ENCODE measurements at places on chromosomes 7 and 10.

DNA sequence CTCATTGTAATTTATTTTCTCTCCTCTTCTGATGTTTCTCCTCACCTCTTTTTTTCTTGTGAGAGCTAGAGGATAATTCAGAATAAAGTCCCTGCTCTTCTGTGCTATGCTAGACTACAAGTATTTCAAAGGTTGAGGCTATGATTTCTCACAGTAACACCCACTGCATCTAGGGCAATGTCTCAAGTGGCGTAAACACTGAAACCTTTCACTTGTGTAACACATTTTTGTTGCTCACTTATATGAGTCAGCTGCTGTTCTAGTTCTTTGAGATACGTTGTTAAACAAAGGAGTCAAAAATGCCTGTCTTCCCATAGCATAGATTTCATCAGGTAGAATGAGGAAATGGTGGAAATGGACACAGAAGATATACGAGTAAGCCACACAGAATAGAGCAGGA lies 305.1 kb upstream of the PITRM1 start:
- no peak for DNase-seq

DNA sequence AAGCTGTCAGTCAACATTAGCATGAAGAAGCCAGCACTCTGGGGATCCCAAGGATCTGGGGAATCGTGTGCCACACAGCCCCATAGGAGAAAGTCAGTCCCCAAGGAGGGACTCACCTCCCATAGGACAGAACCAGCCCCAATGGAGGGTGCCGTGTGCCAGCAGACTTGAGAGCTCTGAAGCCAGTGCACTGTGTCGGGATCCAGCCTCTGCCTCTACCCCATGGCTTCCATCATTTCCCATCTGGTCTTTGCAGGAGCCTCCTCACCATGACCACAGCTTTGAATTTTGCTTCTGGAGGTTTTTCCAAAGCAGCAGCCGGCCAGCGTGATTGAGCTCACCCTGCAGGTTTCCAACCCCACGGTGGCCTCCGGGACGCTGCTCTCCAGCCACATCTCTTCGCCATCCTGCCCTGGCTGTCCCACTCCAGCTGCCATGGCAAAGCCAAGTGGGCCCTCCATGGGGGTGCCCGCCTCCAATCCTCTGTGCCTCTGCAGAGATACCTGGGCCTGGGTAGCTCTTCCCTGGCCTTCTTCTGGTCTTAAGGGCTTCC lies 171.8 kb upstream of the SHH start:
- DNase-seq = no peak

DNA sequence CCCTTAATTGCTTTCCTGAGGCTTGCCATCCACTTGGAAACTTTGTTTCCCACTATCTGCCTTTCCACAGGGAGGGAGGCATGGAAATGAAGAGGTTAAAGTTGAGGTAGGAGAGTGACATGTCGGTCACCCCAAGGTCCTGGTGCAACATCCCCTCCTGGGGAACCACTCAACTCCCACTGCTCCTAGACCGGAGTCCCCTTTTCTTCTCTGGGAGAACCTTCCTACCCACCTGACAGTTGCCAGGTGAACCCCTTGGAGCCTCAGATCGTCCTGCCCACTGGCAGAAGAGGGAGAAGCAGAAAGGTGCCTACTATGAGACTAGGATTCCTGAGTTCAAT lies 21.7 kb downstream of the IMPDH1 start:
- DNase-seq = no peak

DNA sequence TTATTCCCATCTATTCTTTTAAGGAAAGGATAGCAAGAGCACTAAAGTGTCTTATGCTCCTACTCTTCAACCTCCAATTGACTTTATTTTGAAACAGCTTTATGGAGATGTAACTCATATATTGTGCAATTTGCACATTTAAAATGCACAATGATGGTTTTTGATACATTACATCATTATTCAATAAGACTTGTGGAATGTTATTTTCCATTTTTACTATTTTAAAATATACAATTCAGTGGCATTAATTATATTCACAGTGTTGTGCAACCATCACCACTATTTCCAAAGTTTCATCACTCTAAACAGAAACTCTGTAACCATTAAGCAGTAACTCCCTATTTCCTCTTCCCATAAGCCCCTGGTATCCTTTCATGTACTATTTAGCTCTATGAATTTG lies 489.8 kb downstream of the NEBL start:
- no peak for DNase-seq

- no peak for DNase-seq
Observed at GRCh38 chr10:48799341-48800006, 114.8 kb downstream of the WDFY4 start.

DNA sequence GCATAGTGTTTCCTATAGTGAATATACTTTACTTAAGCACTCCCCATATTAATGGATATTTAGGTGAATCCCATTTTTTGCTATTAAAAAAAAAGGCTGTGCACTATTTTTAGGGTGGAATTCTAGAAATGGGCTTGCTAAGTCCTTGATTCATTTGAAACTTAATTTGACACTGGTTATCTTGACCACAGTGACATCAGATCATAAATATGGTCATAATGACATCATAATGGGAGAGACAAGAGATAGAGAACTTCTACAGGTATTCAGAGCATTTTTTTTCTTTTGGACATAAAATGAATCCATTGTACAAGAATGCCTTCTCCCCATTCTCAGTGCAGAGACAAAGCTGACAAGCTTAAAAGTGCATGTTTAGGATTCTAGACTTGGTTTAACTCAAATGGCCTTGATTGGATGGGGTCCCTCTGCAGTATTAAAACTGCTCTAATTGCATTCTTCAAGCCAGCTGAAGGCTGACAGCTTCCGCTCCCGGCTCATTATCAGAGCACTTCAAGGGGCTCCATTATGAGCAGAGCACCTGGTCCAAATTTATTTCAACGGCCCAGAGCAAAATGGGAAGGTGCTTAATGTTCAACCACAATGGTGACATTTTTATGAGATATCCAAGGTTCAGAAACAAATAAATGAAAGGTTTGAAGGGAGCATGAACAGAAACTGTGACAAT lies 104.8 kb downstream of the JAZF1 start:
- DNase-seq = no peak

DNA sequence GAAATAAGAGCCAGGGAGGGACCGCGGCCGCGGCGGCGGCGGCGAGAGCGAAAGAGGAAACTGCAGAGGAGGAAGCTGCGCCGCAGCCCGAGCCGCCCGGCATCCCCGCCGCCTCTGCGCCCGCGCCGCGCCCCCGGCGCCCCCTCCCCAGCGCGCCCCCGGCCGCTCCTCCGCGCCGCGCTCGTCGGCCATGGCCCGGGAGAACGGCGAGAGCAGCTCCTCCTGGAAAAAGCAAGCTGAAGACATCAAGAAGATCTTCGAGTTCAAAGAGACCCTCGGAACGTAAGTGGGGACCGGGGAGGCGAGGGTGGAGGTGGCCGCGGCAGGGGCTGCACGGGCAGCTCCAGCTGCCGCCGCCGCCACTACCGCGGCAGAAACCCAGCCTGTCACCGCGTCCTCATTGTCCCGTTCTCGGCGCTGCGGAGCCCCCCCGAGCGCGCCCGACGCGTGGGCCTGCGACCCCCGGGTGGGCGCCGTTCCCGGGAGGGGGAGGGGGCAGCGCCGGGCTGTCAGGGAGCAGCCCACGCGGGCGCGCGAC lies 351 bp downstream of the CAMK1D start:
- no peak for DNase-seq

- peak; percentile 18 for DNase-seq
Observed at GRCh38 chr7:32921896-32922295, 30.3 kb upstream of the KBTBD2 start.

GRCh38 chr10:132361581-132362101 lies 29.6 kb downstream of the LRRC27 start:
- DNase-seq = no peak

DNA sequence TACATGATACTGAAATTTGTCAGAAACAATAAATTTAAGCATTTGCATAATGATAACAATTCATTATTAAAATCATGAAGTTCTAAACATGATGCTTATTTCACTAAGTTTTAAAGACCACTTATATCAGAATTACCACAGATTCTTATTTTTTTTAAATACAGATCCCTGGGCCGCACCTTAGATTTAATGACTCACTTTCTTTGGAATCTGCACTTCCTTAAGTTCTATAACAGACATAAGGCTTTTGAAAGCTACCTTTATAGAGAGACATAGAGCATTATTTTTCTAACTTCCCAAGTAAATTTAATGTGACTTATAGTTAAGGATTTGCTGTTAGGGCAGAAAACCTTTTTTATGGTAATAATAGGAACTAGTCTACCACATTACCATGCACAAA lies 214.9 kb downstream of the IPMK start:
- no peak for DNase-seq

DNA sequence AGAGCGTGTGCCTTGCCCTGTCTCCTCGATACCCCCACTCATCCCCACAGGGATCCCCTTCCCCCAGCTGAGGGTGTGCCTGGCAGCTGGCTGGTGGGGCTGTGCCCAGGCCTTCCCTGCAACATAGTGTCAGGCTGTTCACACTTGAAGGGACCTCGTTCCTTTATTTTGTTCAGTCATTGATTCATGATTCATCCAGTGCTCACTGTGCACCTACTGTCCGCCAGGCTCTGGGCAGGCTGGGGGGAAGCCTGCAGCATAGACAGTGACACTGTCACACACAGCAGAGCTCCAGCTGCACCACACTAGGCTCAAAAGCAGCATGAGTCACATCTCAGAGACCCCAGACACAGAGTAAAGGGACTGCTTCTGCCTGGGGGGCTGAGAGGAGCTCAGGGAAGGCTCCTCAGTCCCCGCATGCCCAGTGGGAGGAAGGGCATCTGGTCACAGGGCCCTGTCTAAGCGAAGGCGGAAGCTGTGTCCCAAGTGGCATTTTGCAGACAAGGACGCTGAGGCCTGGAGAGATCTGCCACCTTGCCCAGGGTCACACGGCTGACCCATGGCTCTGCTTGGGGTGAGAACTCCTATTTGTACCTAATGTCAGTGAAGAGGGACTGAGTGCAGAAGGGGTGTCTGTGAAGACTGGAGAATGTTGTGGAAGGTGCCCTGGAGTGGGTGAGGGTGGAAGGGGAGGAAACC lies 27.9 kb downstream of the CDH23 start:
- DNase-seq = no peak

- no peak for DNase-seq
Observed at GRCh38 chr10:4119107-4119506, 334.1 kb upstream of the KLF6 start.

DNA sequence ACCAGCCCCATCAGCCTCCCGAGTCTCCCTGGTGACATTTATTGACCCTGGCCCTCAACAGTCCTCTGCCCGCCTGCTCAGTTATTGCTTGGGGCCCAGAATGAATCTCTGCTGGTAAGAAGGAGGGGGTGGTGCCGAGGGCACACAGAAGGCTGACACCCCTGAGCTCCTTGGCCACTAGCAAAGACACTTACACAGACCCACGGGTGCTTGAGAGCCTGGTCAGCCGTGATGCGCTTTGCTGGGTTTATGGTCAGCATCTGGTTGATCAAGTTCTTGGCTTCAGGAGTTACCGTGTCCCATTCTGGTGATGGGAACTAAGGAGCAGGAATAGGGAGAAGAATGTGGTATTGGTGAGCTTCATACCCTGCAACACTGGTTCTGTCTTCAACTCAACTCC lies 27.3 kb downstream of the CAMK2G start:
- no peak for DNase-seq

DNA sequence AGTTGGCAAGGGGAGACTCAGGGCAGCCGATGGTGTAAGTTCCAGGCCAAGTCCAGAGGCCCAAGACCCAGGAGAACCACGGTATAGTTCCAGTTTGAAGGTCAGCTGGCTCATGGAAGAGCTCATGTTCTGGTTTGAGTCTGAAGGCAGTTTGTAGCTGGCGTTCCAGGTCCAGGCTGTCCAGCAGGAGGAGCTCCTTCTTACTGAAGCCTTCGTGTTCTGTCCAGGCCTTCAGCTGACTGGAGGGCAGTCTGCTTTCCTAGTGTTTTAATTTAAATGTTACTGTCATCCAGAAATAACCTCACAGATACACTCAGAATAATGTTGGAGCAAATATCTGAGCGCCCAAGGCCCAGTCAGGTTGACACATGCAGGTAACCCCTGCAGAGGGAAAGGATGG lies 4.2 kb downstream of the SUN1 start:
- no peak for DNase-seq

- DNase-seq = no peak
Observed at GRCh38 chr10:44990302-44990655, 10.4 kb upstream of the ZNF22 start.

DNA sequence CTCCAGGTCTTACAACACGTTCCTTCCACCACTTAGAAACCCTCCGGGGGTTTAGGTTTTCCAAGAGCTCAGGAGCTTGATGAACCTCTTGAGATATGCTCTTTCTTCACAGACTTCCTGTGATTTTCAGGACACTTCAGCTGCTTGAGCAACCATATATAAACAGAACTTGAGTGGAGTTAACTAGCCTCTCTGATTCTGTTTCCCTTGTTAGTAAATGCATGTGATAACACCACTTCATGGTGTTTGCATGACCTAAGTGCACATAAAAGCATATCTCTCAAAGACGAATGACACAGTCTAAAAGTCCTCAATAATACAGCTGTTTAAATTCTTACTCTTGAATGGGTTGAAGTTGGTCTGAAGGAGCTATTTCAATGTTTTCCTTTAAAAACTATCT lies 9.9 kb downstream of the PRR15 start:
- no peak for DNase-seq

- DNase-seq = no peak
Observed at GRCh38 chr10:60283397-60283796, 106.3 kb downstream of the ANK3 start.

DNA sequence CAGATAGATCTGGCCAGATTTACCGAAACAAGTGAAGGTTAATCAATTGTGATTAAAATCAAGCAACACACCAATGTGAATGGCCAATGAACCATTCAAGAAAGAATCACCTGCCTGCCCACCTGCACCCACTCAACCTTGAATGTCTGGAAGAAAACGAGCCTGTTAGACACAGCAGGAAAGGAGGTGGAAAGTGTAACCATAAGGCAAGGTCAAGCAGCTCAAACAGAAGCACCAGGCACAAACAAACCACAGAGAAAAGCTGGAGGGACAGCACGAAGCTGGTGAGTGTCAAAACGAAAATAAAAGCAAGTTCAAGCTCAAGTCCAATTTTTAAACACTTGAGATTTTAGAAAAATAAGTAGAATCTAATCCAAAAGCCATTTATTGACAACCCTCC lies 64.9 kb downstream of the STEAP1B start:
- no peak for DNase-seq

GRCh38 chr10:114271779-114272167 lies 32.7 kb downstream of the VWA2 start:
- peak; percentile 86 for DNase-seq

GRCh38 chr7:43878867-43879266 lies 9.6 kb upstream of the MRPS24 start:
- no peak for DNase-seq
